T-cell (primary cell): ENCODE measurements at places on chromosomes 3 and 15. TPM values are rescaled to one million over a fixed set of nuclear protein-coding genes. Genes with fewer than 3 reads are reported as not detected.

DNA sequence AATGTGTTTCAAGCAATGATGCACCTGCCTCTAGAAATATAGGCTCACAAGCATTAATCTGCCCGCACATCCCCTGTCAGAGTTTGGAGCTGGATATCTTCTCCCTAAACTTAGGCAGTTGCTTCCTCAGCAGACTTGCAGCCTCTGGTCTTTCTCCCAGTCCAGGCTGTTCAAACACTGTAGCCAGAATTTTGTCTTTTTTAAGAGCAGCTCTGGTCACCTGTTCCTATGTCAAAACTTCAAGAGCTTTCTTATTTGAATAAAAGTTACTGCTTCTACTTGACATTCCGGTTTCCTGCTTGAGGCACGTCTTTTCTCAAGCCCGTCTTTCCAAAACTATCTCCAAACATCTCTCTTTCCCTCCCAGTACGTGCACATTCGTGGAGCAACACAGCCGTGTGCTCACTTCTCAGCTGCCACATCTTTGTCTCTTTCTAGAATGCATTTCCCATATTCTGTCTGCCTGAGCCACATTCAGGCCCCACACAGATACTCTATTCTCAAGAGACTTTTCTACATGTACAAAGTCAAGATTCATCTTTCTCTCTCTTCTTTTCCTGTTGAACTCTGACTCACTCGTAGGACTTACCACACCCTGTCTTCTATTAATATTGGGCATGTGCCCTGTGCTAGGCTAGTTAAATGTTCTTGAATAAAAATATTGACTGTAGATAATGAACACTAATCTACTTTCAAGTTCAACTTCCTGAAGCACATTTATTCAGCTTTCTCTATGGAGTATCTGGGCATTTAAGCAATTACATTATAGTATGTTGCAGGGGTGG lies 307.7 kb upstream of the SOX2 start:
- DNase-seq = no peak

GRCh38 chr3:70989174-70989573 lies 594.4 kb downstream of the FOXP1 start:
- no peak for DNase-seq

DNA sequence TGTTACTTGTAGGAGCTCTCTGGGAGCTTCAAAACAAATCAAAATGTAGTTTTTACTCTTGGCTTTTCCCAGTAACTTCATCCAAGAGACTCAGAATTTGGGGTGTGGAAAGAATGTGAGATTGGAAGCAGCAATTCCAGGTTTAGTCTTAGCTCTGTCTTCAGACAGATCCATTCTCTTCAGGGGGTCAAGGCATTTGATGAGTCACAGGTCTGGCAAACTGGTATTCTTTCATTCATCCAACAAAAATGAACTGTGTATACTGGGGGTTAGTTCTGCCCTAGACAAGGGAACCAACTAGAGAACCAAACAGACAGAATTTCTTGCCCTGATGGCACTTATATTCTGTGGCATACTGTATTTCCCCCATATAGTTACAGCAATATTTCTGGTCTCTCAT lies 36.3 kb upstream of the CADPS start:
- DNase-seq = no peak

DNA sequence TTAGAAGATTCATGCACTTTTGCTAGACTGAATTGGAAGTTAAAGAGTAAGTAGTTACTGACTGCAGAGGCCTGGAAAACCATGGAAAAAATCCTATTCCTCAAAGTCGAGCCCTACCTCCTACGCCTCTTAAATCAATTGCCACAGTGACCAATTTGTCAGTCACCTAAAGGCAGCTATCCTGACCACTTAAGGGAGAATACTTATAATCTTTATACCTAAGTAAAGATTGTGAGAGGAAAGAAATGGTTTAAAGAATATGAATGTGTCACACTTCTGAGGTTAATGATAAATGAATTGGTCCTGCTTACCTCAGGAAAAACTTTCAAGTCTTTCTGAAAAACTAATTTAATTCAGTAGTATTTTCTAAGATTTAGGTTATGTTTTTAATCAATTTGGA lies 42.6 kb downstream of the AGTR1 start:
- no peak for DNase-seq

- DNase-seq = no peak
Measured at GRCh38 chr3:163560459-163560858, 1517.8 kb downstream of the SI start.

DNA sequence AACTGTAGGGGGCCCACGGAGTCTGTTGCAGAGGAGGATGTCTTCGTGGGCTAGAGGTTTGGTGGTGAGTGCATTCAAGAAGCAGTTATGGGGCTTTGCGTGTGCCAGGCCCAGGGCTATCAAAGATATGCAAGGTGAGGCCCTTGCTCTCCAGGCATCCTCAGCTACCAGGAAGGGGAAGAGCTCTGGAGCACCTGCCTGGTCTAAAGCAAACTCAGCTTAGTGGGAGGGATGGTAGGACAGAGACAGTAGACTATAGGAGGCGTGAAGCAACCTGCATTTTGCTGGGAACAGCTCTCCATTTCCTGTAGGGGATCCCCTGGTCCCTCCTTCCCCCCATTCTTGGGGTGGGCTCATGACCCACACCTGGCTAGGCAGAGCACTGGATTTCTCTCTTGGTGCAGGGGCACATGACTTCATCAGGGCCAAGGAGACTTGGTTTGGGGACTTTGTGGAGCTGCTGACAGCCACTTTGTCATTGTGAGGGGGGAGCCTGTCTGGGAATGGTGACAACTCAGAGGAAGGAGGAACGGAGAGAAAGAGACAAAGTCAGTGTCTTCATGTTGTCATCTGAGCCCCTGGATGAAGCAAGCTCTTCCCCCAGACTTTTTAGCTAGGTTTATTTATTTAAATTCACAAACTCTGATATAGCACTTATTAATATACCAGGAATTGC lies 8.6 kb upstream of the EEFSEC start:
- DNase-seq = no peak

DNA sequence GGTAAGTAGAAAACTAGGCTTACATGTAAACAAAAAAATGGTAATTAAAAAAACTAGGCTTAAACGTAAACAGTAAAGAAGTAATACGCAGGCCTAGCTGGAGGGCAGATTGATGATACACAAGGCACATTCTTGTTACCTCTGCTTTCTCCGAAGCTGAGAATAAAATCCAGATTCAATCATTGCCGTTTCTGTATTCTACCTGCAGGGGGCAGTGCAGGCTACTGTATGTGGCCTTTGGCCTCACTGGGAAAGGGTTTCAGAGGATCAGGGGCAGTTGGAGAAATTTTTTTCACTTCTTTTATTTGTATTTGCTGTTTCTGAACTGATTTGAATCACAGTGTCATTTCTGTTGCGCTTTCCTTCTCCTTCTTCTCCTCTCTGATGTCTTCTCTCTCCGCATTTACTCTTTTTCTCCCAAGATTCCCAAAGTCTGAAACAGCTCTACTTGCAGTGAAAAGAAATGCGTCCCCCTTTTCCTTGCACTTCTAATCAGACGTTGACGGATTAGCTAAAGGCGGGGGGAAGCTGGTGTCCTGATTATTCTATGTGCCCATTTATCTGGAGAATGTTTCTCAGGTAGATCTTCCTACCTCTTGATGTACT lies 67.1 kb upstream of the MCTP2 start:
- peak; percentile 41 for DNase-seq

GRCh38 chr3:120369037-120369467 lies 19.9 kb upstream of the LRRC58 start:
- no peak for DNase-seq

DNA sequence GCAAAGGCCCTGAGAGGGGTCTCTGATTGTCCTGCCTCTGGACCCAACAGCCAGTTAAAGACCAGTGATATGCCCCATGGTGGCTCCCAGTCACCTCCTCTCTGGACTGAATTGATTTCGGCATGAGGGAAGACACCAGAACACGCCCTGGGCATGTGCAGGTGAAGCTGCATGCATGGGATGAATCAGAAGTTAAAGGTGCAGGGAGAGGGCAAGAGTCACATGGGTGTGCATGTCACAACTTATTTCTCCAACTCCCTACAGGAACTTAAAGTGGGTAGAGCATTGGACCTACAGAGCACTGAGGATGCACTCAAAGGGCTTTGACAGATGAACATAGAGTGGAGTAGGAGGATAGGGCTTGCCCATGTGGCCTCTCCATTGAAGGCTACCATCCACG lies 16.9 kb upstream of the RHCG start:
- no peak for DNase-seq

- no peak for DNase-seq
Measured at GRCh38 chr15:31887246-31887645, 143.1 kb upstream of the CHRNA7 start.

GRCh38 chr15:79610021-79610420 lies 177.9 kb downstream of the MINAR1 start:
- no peak for DNase-seq

- DNase-seq = no peak
Measured at GRCh38 chr3:55947406-55947805, 460.3 kb upstream of the WNT5A start.

DNA sequence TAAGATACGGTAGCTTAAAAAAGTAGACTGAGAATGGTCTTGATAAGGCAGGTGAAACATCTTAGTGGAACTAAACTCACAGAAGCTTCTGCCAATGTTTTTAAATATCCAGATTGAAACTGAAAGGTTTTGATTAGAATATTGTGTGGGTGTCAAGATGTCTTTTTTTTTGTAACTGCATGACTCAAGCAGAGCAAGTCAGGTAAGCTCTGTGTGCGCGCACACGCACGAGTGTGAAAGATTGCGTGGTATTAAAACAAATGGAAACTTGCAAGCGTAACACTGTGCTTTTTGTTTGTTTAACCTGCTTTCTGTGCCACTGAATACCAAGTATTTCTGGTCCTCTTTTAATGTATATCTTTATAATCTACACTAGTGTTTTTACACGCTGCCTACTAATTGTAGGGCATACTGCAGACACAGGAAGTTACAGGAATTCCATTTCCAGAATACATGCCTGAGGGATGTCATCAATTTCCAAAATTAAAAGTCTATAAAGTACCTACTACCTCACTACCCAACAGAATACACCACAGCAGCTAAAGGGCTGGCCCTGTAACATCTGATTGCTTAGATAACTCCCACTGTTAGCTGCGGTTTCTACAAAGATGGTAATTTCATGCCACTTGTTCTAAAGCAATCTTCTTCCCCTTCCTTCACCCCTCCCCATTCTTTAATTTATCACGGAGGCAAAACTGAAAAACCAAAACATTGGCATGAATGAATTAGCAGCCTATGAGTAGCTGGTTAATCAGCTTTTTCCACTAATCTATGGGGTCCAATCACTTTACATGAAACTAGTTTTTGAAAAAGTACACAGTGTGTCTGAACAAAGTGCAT lies 472.8 kb downstream of the SHQ1 start:
- no peak for DNase-seq

- DNase-seq = no peak
Measured at GRCh38 chr15:99016680-99017321, 9.2 kb upstream of the PGPEP1L start.

- DNase-seq = no peak
Measured at GRCh38 chr15:58378241-58379085, 53.3 kb upstream of the LIPC start.

DNA sequence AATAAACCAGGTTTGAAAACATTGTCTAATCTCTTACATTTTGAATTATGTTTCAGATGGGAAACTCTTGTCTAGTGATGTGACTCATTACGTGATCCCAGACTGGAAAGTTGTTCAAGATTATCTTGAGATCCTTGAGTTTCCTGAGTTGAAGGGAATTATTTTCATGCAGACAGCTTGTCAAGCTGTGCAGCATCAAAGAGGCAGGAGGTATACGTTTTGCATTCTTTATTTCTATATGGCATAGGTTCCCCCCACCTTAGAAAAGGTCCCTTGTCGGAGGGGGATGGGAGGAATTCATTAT lies 1.5 kb downstream of the DIS3L start:
- DNase-seq = no peak

DNA sequence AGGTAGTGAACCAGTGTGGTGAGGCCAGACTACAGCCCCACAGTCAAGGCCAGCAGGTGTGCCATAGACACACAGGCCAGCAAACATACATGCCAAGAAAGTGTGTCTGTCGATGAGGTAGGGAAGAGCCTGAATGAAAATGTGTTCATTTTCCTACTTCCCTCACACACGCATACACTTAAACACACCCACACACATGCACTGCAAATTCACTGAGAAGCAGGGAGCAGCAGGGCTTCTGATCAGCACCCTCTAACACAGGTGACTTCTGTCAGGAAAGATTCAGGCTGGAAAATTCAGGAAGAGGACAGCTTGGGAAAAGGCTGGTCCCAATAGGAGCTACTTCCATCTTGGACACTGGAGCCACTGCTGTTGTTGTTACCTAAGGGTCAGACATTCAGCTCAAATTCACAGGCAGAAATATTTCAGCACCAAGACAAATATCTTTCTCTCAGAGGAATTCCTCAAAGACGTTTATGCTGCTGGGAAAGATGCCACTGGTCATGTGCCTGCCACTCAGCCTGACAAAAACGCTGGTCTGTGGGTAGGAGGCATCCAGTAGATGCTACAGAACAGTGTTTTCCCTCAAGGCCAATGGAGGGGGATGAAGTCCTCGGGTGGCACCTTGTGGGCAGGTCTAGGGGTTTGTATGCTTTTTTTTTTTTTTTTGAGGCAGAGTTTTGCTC lies 40.9 kb upstream of the LARS2 start:
- DNase-seq = no peak

GRCh38 chr3:31105438-31106077 lies 211.1 kb upstream of the GADL1 start:
- no peak for DNase-seq

DNA sequence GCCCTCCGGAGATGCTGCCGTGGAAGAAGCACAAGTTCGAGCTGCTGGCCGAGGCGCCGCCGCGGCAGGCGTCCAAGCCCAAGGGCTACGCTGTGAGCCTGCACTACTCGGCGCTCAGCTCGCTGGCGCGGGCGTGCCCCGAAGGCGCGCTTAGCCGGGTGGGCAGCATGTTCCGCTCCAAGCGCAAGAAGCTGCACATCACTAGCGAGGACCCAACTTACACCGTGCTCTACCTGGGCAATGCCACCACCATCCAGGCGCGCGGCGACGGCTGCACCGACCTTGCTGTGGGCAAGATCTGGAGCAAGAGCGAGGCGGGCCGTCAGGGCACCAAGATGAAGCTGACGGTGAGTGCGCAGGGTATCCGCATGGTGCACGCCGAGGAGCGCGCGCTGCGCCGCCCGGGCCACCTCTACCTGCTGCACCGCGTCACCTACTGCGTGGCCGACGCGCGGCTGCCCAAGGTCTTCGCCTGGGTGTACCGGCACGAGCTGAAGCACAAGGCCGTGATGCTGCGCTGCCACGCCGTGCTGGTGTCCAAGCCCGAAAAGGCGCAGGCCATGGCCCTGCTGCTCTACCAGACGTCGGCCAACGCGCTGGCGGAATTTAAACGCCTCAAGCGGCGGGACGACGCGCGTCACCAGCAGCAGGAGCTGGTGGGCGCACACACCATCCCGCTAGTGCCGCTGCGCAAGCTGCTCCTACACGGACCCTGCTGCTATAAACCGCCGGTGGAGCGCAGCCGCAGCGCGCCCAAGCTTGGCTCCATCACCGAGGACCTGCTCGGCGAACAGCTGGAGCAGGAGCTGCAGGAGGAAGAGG lies 1.3 kb downstream of the FAM43A start:
- peak; percentile 29 for DNase-seq

GRCh38 chr3:1448443-1448842 lies 355.6 kb downstream of the CNTN6 start:
- no peak for DNase-seq

SPRED1 gene
- 0.70 TPM for total RNA-seq

SKOR1 gene
- 0.96 TPM for total RNA-seq

CELSR3 gene
- 7.4 TPM for total RNA-seq

DNAH12 gene
- total RNA-seq = 0.12 TPM

SEMA6D gene
- not detected for total RNA-seq

SCAMP5 gene
- 0.88 TPM for total RNA-seq

NAA50 gene
- 49.0 TPM for total RNA-seq

RTP1 gene
- total RNA-seq = not detected

MME gene
- 0.39 TPM for total RNA-seq

ZNF80 gene
- 0.88 TPM for total RNA-seq

LSAMP gene
- total RNA-seq = not detected
